ENCODE measurements at places on chromosomes 7 and 10.

DNA sequence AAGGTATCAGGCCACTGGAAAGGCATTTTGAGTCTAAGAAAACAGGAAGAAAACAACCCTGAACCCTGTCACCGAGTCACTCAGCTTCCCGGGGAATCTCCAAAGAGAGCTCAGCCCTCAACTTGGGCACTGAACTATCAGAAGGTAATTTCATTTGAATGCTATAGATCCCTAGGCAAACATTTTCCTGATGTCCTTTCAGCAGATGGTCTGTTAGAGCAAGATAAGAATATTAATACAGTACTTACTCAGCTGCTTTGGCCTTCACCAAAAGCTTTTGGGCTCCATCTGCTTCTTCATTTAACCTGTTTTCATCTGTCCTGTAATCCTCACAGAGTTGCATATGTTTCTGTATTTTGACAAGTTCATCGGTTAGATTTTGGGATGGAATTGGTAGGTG lies 34.2 kb upstream of the LAMB1 start:
- DNase-seq = no peak

DNA sequence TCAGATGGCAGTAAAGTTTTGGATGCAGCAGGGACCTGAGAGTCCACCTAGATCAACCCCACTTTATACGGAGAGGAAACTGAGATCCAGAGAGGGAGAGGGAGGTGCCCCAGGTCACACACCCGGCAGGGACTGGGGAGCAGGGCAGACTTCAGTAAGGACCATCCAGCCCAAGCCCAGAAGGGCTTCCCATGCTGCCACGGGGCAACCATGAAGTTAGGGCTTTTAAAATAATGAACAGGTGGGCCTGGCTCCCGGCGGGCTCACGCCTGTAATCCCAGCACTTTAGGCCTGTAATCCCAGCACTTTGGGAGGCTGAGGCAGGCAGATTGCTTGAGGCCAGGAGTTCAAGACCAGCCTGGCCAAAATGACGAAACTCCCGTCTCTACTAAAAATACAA lies 98.5 kb downstream of the HIP1 start:
- DNase-seq = no peak

DNA sequence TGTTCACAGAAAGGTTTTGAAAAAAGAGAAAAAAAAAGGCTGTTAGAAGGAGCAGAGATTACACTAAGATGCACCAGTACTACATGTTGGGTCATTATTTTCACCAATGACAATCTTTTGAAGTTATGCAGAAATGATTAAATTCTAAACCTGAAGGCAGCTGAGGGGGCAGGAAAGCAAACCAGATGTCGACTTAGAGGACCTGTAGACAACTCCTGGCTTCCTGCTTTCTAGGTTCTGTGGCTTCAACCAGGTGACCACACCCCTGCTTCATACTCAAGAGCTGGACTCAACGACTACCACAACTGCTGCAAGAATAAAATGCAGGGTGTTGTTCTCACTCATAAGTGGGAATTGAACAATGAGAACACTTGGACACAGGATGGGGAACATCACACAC lies 30.0 kb downstream of the MYOF start:
- no peak for DNase-seq

- no peak for DNase-seq
These were observed 655.8 kb upstream of the ANKRD30A start for GRCh38 chr10:36469585-36469984.

DNA sequence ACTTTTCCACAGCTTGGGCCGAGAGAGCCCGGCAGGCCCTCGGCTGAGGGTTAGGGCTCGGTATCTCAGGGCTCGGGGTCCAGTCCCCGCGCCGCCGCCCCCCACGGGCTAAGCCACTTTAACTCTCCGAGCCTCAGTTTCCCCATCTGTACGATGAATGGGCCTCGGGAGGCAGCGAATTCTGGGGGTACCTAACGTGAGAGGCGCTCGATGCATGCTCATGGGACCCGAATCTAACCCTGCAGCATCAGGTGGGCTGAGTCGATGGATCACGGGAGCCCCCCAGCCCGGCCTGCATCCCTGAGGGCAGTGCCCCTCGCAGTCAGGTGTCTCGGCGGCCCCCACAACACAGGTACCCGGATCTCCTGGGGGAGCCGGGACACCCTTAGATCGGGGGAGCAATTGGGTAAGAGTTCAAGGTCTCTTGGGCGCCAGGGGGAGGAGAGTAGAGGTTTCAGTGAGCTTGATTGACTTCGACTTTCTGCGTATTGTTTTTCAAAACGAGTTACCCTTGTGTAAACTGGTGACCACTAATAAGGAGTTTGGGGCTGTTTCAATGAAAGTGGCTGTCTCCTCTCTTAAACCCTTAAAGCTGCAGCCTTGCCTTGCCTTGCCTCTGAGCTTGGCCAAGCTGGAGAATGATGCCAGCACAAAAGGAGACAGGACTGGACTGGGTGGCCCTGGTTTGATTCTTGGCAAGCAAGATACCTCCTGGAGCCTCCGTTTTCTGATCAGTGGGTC lies 631 bp downstream of the POR start:
- DNase-seq = peak; percentile 74

DNA sequence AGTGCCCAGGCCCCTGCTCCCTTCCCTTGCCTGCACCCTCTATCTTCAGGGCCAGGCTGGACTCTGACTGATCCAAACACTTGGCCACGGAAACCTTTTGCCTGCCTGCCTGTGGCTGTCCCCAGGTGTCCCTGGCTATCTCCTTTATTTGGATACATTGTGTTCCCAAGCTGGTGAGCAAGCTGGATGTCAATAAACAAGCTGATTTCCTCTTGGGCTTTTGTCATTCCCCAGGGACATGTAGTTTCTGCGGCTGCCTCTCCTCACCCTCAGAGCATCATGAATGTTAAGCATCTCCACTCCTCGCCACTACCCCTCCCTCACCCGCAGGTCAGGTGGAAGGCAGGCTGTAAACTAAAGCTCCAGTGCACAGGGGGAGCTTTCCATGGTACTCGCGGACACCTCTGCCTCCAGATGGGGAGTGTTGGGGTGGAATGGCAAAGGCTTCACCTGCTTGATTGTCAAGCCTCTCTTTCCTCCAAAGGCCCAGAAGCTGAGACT lies 6.9 kb downstream of the GHRHR start:
- DNase-seq = no peak

GRCh38 chr7:128363261-128363721 lies 1.8 kb upstream of the PRRT4 start:
- DNase-seq = no peak

- no peak for DNase-seq
These were observed 7.6 kb downstream of the ZNF511 start for GRCh38 chr10:133316266-133316665.

DNA sequence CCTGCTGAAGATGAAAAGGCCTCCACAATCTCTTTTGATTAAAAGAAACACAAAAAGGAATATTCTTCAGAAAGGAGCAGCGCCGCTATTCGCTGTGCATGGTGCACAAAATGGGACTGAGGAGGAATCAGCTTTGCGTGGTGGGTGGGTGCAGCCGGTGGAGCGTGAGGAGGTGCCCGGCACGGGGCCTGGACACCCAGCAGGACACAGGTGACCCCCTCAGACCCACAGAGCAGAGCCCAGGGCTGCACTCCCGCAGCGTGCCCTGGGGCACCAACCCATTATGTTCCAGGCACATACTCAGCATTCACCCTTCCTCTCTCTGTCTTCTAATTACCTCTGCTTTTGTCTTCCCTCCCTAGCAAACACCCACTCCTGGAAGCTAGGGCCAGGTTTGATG lies 238.0 kb upstream of the PPP2R2D start:
- DNase-seq = no peak

DNA sequence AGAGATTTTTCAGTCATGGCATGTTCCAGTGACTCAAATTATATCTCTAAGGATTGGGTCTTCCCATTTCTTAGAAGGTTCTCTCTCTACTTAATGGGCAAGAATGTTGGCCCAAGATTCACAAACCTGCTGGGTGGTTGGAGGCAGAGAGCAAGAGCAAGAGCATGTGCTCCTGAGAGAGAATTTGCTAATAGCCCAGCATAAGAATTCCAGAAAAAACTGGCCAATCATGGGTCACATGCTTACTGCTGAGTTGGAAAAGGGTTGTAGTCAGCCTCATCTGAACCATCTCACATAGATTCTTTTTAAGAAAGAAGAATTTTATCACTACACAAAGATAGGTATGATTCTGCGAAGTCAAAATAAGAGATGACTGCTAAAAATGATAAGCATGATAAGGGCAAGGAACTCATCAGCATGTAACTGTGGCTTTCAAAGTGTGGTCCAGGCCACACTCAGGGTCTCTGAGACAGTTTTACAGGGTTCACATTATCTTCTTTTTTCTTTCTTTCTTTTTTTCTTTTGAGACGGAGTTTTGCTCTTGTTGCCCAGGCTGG lies 8.2 kb upstream of the VCL start:
- no peak for DNase-seq

DNA sequence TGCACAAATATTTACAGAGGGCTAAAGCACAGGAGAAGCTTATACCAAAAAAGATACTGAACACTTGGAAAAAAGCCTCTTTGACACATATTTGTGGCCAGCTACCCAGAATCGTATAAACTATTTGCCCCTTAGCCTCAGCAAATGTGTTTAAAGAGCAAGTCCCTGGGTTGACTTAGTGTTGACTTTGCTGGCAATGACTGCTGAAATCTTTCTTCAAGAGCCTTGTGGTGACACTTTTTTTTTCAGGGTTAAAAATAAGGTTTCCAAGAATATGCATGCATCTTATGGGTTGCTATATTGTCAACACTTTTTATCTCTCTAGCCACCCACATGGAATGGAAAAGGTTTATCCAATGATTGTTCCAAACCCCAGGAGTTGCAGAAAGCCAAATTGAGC lies 14.9 kb upstream of the PLEKHS1 start:
- DNase-seq = no peak

- DNase-seq = no peak
These were observed 614.7 kb downstream of the PTPRN2 start for GRCh38 chr7:157972914-157973313.

GRCh38 chr7:66198469-66198868 lies 6.7 kb upstream of the TPST1 start:
- DNase-seq = no peak

- DNase-seq = no peak
These were observed 68.8 kb upstream of the IFRD1 start for GRCh38 chr7:112381311-112382091.

DNA sequence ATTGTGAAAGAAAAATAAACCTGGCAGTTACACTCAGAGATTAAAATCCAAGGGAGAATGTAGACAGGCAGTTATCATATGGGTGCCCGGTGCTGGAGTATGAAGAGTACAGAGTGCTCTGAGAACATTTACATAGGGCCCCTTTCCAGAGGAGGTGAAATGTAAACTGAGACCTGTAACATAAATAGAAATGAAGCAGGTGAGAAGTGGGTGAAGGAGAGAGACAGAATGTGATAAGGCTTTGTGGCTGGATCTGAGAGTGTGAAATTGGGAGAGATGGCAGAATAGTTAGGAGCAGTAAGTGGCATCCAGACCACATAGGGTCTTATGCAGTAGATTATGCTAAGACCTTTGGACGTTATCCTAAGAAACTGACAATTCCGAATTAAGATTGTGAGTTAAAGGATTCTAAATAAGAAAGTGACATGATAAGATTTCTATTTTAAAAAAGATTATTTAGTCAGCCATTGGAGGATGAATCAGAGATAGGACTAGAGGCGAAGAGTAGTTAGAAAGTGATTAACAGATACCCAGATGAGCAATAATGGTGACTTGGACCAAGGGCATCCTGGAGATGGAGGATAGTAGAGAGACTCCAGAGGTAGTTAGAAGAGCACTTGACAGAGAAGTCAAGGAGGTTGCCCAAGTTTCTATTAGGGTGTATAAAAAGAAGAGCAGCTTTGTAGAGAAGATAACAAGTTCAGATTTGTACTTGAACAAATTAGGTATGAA lies 36.7 kb downstream of the DNAH11 start:
- no peak for DNase-seq

GRCh38 chr7:108170251-108170650 lies 40.1 kb upstream of the LAMB4 start:
- no peak for DNase-seq

- no peak for DNase-seq
These were observed 121.0 kb upstream of the PPP2R2D start for GRCh38 chr10:131779661-131780394.

DNA sequence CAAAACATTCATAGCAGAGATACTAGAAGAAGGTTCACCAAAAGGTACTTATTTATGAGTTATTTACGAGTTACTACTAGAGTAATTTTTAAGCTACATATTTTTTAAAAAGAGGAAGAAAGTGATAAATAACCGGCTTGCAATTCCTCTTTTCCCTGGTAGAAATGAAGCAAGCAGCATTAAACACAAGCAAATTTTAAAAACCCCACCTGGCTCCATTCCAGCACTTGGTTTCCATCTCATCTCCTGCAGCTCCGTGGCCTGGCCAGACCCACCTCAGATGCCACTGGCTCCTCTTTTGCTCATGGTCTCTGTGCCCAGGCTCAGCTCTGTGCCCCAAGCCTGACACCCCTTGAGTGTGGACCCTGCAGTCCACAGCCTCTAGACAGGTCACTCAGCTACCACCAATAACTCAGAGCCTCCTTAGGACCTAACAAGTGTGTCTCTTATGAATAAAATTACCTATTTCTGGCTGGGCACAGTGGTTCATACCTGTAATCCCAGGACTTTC lies 479.5 kb downstream of the TNS3 start:
- no peak for DNase-seq

DNA sequence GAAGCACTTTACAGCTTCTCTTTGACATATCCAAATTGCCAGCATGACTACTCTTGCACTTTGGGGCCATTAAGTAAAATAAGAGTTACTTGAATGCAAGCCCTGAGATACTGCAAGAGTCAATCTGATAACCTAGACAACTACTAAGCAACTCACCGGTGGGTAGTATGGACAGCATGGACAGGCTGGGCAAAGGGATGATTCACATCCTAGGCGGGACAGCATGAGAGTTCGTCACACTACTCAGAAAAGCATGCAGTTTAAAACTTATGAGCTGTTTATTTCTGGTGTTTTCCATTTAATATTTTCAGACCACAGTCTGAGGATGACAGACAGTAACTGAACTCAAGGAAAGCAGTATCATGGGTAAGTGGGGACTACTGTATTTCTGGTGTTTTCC lies 84.0 kb downstream of the ORC5 start:
- no peak for DNase-seq

GRCh38 chr10:132691711-132692153 lies 94.2 kb downstream of the NKX6-2 start:
- DNase-seq = peak; percentile 12

GRCh38 chr10:93859049-93859655 lies 34.6 kb upstream of the SLC35G1 start:
- DNase-seq = no peak

GRCh38 chr10:111104811-111105210 lies 28.0 kb downstream of the ADRA2A start:
- no peak for DNase-seq

All from tibial artery (tissue), 4 donors.